Astrocyte of the cerebellum (primary cell): ENCODE measurements at places on chromosomes 6 and 20.

GRCh38 chr20:38610521-38610920 lies 8.9 kb downstream of the ARHGAP40 start:
- no peak for DNase-seq

DNA sequence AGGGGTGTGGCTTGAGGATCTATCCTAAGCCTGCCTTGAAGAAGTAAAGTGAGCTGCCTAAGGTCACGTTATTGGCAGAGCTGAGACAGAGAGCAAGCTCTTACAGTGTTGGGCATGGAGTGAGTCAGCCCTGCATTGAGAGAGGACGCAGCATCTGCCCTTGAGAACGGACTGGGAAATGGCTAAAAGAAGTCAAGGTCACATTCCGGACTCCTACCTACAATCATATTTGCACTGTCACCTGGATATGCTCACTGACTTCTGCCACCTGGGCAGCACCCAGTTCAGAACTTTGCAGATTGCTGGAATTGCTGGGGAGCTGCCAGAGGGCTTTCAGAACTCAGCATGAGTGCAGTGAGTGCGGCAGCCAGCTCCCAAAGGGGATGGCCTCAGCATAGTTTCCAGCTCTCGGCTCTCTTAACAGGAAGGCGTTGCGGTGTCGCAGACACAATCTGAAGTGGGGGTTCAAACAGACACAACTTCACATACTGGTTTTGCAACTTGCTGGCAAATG lies 199.3 kb upstream of the SGK1 start:
- DNase-seq, result peak; percentile 70

DNA sequence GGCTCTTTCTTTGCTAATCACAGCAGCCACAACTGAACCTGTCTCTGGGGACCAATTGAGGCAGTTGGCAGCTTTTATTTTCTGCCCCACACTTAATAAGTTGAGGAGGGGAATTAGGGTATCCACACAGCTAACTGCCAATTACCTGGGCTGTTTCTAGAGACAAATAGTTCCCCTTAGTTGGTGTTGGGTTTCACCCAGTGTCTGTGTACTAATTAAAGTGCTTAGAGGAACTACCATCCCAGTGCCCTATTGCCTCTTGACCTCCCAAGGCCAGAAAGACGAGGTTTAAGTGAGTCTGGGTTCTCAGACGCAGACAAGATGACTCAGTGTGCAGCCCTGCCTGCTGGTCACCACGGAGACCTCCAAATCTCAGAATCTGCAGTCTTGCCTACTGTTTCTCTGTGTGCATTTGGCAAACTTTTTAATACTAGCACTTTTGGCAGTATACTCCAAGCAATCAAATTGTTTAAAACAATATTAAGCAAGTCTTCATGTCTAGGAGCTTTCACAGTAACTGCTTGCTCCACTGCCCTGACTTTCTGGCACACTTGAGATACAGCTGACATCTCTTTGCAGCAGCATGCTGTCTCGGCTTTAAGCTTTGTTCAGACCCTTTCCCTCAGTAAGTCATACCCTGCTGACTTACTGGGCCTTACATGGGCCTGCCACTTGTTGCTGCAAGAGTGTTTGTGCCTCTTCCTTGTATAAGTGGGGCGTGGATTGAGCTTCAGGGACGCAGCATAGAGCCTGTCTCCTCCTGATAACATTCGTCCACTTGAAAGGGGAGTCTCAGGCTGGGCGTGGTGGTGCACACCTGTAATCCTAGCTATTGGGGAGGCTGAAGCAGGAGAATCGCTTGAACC lies 31.9 kb downstream of the STK35 start:
- DNase-seq, result peak; percentile 26

- DNase-seq, result no peak
These were observed 363.9 kb downstream of the PREX1 start for GRCh38 chr20:48463916-48464315.

- no peak for DNase-seq
These were observed 6.2 kb downstream of the RNF217 start for GRCh38 chr6:124968401-124968800.

GRCh38 chr6:133865680-133866079 lies 23.2 kb upstream of the TCF21 start:
- DNase-seq, result no peak

DNA sequence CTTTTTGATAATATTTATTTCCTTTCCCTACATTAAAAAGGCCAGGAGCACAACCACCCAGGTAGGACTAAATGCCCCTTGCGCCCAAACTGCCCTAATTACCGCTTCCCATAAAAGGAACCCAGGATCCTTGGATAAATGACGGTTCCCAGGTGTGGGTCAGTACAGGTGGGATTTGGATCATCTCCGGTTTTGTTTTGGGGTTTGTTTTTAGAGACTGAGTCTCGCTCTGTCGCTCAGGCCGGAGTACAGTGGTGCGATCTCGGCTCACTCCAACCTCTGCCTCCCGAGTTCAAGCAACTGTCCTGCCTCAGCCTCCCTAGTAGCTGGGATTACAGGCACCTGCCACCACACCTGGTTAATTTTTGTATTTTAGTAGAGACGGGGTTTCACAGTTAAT lies 28.4 kb downstream of the ZNF217 start:
- DNase-seq, result no peak

DNA sequence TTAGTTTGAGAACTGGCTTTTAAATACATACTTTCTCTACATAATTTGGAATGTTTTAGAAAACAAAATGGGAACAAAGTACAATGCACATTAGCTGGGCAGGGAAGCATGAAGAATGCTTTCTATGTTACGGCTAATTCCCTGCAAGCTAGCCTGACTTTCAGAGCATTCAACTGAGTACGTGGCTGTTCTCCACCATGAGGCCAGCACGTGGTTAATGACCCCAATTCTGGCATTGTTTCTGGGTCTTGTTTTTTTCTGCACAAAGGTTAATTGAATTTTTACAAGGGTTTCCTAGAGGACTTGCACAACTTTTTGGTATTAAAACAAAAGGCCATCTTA lies 208.6 kb upstream of the AGPAT4 start:
- peak; percentile 9 for DNase-seq

DNA sequence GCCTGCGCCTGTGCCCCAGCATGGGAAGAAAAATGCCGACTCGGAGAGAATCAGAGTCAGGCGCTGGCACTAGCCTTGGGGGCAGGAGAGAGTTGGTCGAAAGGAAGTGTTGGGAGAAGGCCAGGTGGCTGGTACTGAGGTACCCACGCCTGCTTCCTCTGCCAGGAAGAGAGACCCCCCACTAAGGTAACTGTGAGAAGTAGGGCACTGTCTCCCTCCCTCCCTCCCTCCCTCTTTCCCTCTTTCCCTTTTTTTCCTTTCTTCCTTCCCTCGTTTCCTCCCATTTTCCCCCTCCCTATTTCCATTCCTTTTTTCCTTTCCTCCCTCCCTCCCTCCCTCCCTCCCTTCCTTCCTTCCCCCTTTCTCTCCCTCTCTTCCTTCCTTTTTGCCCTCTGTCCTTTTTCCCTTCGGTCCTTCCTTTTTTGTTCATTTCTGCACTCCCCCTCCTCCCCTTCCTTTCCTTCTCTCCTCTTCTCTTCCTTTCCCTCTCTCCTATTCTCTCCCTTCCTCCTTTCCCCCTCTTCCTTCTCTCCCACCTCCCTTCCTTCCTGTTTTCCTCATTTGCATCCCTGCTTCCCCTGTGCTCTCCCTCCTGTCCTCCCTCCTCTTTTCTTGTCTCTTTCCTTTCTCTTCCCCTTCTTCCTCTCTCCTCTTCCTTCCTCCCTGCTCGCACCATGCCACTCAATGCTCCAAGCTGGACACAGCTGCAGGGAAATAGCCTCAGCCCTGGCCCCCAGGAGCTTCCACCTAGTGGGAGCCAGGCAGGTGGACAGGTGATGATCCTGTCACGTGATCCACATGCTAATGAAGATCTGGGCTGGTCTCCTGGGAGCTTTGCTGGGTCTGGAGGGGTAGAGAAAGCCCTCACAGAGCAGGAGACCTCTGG lies 148.0 kb downstream of the DHX35 start:
- DNase-seq, result no peak
